ENCODE measurements at places on chromosomes 6 and 20.

- no peak for DNase-seq
Observed at GRCh38 chr6:70351461-70351860, 48.6 kb upstream of the COL9A1 start.

DNA sequence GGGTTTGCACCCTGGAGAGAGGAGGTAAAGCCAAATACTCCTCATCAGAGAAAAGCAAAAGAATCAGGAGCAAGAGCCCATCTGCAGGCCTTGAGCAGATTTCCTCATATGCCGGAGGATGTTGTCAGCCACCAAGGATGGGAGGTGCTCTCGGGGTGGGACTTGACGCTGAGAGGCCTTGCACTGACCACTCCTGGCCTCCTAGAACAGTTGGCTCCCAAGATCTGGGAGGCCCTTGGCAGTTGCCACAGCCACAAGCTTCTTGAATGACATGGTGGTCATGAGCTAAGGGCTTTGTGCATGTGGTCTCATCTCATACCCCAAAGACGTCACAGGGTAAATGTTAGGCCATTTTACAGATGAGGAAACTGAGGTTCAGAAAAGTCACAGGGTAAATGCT is 75.2 kb upstream of the PMEPA1 start:
- no peak for DNase-seq

DNA sequence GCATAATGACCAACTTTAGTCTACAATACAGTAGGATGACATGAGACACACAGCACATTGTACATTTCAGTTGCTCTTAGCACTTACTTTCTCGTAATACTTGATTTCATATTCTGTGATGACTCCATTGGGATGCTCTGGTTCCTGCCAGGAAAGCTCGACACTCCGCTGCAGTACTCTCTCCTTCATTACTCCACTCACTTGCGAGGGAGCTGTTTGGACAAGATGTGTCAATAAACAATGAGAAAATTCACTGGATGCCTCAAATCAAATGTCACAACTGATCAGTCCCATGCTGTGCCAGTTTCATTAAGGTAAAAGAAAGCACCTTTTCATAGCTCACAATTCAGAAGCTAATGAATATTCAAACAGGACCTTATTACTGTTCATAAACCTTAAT is 147.1 kb downstream of the EPHA7 start:
- DNase-seq: no peak

DNA sequence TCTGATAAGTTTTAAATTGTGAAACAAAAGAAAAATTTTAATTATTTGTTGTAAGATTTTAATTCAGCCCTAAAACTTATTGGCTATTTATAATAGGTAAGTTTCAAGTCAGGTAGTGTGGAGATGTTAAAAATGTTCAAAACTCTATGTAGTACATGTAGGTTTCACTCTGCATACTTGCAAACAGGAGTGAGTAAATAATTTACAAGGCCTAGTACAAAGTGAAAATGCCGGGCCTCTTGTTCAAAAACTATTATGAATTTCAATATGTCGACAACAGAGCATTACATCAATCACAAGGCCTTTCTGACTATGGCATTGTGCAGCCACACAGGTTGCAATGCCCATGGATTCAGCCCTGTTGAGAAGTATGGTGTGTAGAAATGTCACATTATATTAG is 80.9 kb upstream of the GRIK2 start:
- no peak for DNase-seq

Data from left renal pelvis (tissue), 4 donors.